Hematopoietic multipotent progenitor cell treated with erythropoietin and hydrocortisone succinate and interleukin-3 and kit ligand, for 17 days (in vitro differentiated cells): ENCODE measurements at places on chromosomes 3 and 15.

GRCh38 chr3:32371461-32372212 lies 20.0 kb upstream of the CMTM7 start:
- DNase-seq, result no peak

GRCh38 chr3:170467571-170468147 lies 49.0 kb downstream of the CLDN11 start:
- DNase-seq, result no peak

GRCh38 chr3:171732756-171733155 lies 77.5 kb downstream of the PLD1 start:
- DNase-seq, result no peak

DNA sequence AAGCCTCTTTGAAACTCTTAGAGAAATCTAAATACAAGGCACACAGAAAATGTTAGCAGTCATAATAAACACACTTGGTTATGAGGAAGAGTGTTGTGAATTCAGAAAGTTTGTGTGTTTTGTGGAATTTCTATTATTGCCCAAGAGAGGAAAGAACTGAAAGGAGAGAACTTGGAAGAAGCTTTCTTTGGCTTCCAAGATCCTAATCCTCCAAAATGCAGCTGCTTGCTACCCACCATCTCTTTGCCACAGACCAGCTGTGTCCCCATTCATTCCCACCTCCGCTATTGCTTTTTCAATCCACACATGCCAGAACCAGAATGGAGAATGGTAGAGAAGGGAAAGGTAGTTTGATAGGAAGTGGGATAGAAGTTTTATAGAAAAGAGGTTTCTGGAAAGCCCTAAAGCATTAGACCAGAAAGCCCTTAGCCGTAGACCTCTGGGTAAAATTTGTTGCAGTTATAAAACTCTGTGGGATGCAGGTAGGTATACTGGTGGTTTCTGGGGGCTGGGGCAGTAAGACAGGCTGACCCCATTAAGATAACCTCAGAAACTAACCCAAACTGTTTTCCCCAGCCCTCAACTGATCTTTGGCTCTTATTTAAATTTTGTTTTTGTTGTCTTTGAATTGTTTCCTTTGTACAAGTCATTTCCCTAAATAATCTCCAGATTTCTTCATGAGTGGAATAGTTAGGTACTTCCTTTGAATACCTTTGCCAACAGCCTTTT lies 108.5 kb downstream of the FILIP1L start:
- no peak for DNase-seq

- no peak for DNase-seq
Measured at GRCh38 chr3:29195056-29195455, 85.8 kb upstream of the RBMS3 start.
